ENCODE measurements at places on chromosomes 4 and X.

DNA sequence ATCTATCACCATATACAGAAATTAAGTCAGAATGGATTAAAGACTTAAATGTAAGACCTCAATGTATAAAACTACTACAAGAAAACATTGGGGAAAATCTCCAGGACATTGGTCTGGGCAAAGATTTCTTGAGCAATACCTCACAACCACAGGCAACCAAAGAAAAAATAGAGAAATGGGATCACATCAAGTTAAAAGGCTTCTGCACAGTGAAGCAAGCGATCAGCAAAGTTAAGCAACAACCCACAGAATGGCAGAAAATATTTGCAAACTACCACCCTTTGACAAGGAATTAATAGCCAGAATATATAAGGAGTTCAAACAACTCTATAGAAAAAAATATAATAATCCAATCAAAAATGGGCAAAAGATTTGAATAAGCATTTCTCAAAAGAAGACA, 236.9 kb upstream of the EMCN start:
- no peak for DNase-seq

DNA sequence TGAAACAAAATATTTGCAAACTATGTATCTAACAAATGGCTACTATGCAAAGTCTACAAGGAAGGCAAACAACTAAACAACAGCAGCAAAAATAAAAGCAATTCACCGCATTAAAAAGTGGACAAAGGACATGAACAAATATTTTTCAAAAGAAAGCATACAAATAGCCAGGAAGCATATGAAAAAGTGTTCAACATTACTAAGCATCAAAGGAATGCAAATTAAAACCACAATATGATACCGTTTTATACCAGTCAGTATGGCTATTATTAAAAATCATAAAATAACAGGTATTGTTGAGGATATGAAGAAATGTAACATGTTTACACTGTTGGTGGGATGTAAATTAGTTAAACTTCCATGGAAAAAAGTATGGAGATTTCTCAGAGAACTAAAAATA, 1106.7 kb downstream of the PDHA2 start:
- DNase-seq = no peak

- DNase-seq = no peak
Measured at GRCh38 chr4:186792728-186793366, 69.2 kb upstream of the FAT1 start.

- no peak for DNase-seq
Measured at GRCh38 chrX:675279-675954, 44.8 kb downstream of the SHOX start.

DNA sequence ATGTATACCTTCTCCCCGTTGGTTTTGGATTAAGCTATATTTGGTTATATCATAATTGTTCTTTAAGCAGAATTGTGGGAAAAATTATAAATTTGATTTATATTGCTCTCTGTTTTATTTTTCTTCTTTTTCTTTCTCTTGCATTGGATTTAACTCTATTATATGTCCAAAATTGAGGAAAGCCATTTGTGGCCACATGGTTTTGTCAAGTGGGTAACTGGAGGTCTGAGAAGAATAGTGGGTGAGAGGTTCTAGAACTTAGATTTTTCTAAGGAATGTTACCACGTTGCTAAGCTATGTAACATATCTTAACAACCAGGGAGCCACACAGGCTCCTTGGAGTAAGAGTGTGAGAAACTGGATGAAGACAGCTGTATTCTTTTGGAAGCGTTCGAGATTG, at the start of gene C4orf17:
Gene C4orf17, plus strand, starts transcription at position 301 of the 400 bp plus-strand sequence. CDS start 2,061 bp downstream, outside the sequence.
- no peak for DNase-seq

DNA sequence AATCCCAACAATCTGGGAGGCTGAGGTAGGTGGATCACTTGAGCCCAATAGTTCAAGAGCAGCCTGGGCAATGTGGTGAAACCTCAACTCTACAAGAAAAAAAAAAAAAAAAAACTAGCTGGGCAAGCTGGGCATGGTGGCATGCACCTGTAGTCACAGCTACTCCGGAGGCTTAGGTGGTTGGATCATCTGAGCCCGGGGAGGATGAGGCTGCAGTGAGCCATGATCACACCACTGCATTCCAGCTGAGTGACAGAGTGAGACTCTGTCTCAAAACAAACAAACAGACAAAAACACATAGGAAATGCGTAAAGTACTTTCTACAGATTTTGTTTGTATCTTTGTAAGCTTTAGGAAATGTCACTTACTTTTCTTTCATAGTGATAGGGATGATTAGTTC, 307.2 kb upstream of the NR3C2 start:
- DNase-seq = no peak

DNA sequence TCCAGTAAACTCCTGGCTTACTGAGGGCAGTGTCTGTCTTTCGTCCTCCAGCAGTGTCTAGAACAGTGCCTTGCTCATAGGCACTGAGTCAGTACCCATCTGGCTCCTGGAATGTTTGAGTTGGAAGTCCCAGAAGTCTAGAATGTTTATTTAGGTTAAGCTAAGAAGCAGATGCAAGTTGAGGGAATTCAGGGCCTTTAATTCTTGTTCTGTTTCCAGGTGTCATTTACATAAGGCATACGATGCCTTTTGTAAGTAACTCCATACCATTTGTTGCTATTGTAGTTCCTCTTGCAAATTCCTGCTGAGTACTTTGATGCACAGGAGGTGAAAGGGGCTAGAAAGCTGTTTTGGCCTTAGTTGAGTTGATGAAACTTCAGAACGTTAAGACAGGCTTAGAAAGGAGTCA, 22.2 kb downstream of the ARHGAP10 start:
- DNase-seq = no peak

GRCh38 chr4:124526331-124526730, 186.2 kb downstream of the ANKRD50 start:
- no peak for DNase-seq

GRCh38 chr4:36026348-36026880, 217.9 kb downstream of the ARAP2 start:
- no peak for DNase-seq

GRCh38 chrX:13937370-13938050, 92.2 kb downstream of the GEMIN8 start:
- DNase-seq = no peak

Measured in activated T-helper 2 cell treated with anti-CD3 and anti-CD28 coated beads, Interferon-gamma antibody, Interleukin-2, Interleukin-4, amounts not matched to agents 10 μg/mL and 5 μg/mL and 100 μg/mL, durations not matched to agents 14 hours and 24 hours and 36 hours (primary cell).